ENCODE measurements at places on chromosomes 2 and 18.

- no peak for DNase-seq
Observed at GRCh38 chr18:59940068-59940467, 40.3 kb downstream of the PMAIP1 start.

DNA sequence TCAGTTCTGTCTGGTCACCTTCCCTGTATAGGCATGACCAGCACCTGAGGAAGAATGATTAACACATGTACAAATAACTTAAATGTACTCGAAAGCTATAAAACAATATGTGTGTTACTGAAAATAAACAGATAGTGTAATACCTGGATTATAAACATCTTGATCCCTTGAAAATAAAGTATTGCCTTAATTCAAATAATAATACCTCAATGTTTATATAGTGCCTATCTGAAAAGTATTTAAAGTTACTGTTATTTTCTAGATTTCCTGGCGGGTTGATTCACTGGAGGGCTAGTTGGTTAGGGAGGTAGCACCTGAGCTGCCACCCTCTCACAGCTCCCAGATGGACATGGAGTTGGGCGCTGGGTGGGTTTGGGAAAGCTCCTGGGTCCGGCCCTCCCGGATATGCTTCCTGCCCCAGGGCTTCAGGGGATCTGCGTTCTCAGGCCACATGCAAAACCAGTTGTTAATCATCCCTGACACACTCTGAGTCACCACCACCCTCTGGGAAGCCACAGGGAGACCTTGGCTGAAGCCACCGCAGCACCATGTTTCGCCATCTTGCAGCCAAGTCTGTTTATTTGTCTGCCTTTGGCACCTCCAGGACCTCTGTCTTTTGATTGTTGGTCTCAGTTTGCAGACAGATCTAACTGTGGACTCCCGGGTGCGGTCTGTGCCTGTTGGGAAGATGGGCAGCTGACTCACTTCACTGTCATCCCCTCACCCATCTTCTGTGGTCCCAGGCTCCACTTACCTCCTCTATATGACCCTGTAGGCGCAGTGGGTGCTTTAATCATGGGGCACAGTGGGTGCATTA is 35.3 kb downstream of the RAB31 start:
- DNase-seq: no peak

GRCh38 chr2:9939587-9940485 is 11.7 kb upstream of the GRHL1 start:
- DNase-seq: no peak

GRCh38 chr2:135066710-135067109 is 14.6 kb downstream of the RAB3GAP1 start:
- no peak for DNase-seq

GRCh38 chr2:121648206-121649148 is 785 bp downstream of the CLASP1 start:
- peak; percentile 58 for DNase-seq

DNA sequence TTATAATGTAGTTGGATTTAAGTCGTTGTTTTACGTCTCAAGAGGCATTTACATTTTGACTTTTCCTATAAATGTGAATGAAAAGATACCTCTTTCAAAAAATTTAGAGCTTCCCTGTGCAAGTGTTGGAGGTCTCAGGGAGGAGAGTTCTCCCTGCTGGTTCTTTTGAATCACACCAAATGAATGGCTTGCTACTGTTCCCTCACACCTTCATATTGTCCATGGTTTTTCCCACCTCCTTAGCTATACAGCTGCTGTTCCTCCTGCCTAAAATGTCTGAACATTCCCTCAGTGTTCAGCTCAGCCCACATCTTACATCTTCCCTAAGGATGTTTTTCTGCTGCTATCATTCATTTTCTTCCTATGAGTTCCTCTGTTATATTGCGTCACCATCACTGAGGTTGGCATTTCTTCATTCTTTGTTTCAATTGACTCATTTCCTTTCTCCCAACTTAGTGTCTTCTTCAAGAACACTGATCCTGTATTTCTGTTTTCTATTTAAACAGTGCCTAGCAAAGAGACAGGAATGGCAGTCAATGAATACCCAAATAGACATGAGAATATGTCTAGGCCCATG is 46.0 kb downstream of the COX7A2L start:
- no peak for DNase-seq

DNA sequence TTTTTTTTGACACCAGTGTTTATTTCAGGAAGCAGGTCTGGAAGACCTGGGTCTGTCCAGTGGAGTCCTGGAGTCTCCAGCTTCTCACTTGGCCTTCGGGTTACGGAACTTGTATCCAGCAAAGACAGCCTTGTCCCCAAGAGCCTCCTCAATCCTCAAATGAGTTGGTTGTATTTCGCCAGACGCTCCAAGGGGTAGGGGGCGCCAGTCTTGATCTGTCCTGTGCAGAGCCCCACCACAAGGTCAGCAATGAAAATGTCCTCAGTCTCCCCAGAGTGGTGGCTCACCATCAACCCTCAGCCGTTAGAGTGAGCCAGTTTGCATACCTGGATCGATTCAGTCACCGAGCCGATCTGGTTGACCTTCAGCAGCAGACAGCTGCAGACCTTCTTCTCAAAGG is 21.9 kb downstream of the ASXL2 start:
- DNase-seq: no peak

DNA sequence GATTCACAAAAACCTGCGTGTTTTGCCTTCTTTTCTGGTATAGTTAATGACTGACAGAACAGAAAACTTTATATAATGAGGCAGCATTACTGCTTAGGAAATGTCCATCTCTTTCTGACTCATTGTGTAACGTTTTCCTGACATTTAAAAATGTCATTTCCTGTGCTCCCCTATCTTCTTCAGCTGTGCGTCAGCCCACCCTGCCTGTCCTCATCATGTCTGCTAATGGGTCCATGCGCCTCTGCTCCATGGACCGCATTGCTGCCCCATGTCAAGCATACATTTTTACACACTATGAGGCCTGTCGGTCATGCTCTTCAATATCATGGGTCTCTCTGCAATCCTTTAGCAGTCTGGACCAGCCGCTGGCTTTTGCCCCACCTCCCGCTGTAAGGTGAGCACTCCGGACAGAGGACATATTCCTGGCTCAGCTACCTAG is 234.3 kb downstream of the CDCA7 start:
- DNase-seq: no peak

- no peak for DNase-seq
Observed at GRCh38 chr2:11597538-11598225, 63.8 kb downstream of the GREB1 start.

GRCh38 chr2:227865291-227865690 is 6.1 kb upstream of the DAW1 start:
- no peak for DNase-seq
